ENCODE measurements at places on chromosomes 2 and 18. TPM values are rescaled to one million over a fixed set of nuclear protein-coding genes. Genes with fewer than 3 reads are reported as not detected.

GRCh38 chr2:166197446-166197845 lies 69.6 kb upstream of the SCN1A start:
- no peak for DNase-seq

GRCh38 chr2:32783469-32783868 lies 155.6 kb downstream of the TTC27 start:
- no peak for DNase-seq

- DNase-seq: no peak
Measured at GRCh38 chr18:69980509-69980908, 32.8 kb upstream of the CD226 start.

DNA sequence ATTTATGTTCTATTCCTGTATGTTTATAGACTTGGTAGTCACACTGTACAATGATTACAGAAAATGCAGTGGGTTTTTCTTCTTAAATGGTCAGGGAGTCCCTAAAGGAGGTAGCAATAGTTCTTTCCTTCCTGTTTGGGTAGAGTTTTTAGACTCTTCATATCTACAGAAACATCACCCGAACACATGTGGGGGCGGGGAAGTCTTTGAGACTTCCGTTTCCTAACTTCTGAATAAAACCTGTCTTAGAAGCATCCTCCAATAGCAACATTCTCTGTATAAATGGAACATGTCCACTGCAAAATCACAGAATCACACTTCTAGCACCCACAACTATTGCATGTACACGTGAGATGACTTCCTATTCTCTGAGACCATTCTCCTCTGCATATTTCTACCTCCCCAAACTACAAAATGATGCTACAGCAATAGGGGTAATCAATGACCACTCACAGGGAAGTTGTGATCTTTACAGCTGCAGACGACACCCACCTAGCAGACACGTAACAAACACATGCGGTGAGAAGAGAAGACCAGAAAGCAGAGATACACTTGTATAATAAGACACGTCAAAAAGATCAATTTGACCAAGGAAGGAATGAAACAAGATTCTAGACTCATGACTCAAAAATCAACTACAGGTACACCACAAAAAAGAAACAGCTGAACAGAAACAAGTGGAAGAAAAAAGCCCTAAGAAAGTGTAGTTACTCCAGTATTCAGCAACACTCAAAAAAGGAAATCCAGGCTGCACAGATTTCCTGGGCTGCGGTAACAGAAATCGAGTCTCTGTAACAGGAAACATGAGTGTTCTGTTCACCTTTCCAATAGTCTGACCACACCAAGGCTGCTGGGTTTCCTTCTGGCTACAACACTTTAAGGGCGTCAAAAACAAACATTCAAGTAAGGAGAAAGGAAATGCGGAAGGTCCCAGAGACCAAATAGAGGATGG lies 120.4 kb downstream of the ZNF516 start:
- peak; percentile 37 for DNase-seq

- no peak for DNase-seq
Measured at GRCh38 chr2:160062292-160063005, at the start of gene PLA2R1. Gene PLA2R1 (minus strand): TSS chr2:160062615. CDS start chr2:160062403, 212 bp downstream.

- no peak for DNase-seq
Measured at GRCh38 chr2:45963816-45964215, 312.3 kb downstream of the PRKCE start.

GRCh38 chr2:39737661-39738060 lies 41.4 kb downstream of the THUMPD2 start:
- no peak for DNase-seq

The TTR gene
- total RNA-seq: under 0.01 TPM

The TRAK2 gene
- 11.8 TPM for total RNA-seq

Data from hematopoietic multipotent progenitor cell (in vitro differentiated cells).